ENCODE measurements at places on chromosomes 11 and 22. TPM values are rescaled to one million over a fixed set of nuclear protein-coding genes. Genes with fewer than 3 reads are reported as not detected.

Gene HRAS
- 27.3 TPM for total RNA-seq

Gene IRAG1
- total RNA-seq, result 2.1 TPM

Gene IGF2
- 1.0 TPM for total RNA-seq

Gene OR4A5
- not detected for total RNA-seq

Gene SERPING1
- 19.6 TPM for total RNA-seq

Gene HEPN1
- total RNA-seq, result not detected

Gene MYOD1
- total RNA-seq, result not detected

Gene LDHAL6A
- total RNA-seq, result not detected

Gene ASCL2
- total RNA-seq, result not detected

Gene KIRREL3
- total RNA-seq, result 1.6 TPM

Gene TIMM10
- total RNA-seq, result 34.0 TPM

Gene CALCA
- total RNA-seq, result 0.22 TPM

Gene CSF2RB
- under 0.01 TPM for total RNA-seq

Gene EIF4ENIF1
- 14.1 TPM for total RNA-seq
